Uterus (tissue), 4 donors: ENCODE measurements at places on chromosomes 6 and 20. TPM values are rescaled to one million over a fixed set of nuclear protein-coding genes. Genes with fewer than 3 reads are reported as not detected.

Gene MEP1A
- not detected for total RNA-seq

Gene LINC00237
- not detected for total RNA-seq

Gene LPA
- 0.24 TPM for total RNA-seq

DNA sequence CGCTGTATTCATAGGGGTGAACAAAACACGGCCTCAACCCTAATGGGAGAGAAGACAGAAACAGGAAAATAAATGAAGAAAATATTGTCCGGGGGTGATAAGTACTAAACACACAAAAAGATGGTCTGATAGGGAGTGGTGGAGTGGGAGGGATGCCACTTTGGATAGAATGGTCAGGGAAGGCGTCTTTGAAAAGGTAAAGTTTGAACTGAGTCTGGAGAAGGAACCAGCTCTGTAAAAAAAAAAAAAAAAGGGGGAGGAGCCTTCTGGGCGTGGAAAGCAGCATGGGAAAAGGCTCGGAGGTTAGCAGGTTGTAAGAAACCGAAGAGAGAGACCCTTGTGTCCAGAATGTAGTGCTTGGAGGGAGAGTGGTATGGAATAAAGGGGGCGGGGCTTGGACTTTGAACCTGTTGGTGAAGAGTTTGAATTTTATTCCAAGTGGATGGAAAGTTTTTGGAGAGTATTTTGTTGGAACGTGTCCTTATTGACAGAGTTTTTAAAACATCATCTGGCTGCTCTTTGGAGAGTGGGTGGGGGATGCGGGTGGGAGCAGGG lies 1.8 kb downstream of the CHMP4B start:
- DNase-seq = no peak

GRCh38 chr6:80256691-80257090 lies 150.2 kb downstream of the BCKDHB start:
- DNase-seq = no peak

- DNase-seq = peak; percentile 10
Measured at GRCh38 chr20:25025986-25026605, 31.8 kb downstream of the ACSS1 start.

DNA sequence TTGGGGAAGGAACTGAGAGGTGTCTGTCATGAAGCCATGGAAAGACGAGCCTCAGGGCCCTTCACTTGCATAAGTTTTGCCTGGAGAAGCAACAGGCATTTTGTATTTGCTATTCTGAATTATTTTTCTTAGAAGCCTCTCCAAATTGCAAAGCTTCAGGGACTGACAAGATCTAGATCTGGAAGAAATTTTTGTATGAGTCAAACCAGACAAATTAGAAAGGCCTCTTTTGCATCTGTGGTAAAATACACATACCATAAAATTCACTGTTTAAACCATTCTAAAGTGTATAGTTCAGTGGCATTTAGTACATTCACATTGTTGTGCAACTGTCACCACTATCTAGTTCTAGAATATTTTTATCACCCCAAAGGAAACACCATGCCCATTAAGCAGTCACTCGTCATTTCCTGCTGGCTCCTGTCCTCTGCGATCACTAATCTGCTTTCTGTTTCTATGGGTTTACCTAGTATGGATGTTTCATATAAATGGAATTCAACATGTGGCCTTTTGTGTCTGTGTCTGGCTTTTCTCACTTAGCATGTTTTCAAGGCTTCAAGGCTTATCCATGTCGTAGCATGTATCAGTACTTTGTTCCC lies 269.1 kb downstream of the PHF3 start:
- DNase-seq = no peak
